Calu3 (cell line): ENCODE measurements at places on chromosomes 12 and 14.

GRCh38 chr12:54053751-54054741, at the start of gene HOXC4:
HOXC4 (plus strand) TSS chr12:54053835; CDS start chr12:54053923, 88 bp downstream.
- no peak within 1 kb of the TSS for H3K27ac ChIP-seq
- H3K36me3 ChIP-seq, result peaks cover 9% of the 10 kb centered on the region
- peaks cover 98% of the 10 kb centered on the region for H3K27me3 ChIP-seq
- no peak for DNase-seq
- no peaks in the 10 kb centered on the region for H3K4me1 ChIP-seq

DNA sequence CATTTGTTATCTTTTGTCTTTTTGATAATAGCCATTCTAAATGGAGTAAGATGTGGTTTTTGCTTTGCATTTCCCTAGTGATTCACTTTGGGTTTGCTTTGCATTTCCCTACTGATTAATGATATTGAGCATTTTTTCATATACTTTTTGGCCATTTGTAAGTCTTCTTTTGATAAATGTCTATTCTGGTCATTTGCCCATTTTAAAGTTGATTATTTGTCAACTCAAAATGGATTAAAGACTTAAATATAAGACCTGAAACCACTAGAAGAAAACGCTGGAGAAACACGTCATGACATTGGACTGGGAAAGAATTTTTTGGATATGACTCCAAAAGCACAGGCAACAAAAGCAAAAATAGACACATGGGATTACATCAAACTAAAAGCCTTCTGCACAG, 148.0 kb downstream of the APAF1 start:
- peaks cover 31% of the 10 kb centered on the region for H3K27me3 ChIP-seq
- no peaks in the 10 kb centered on the region for H3K4me1 ChIP-seq
- H3K36me3 ChIP-seq, result no peaks in the 10 kb centered on the region
- H3K4me3 ChIP-seq, result no peak overlapping the region
- H3K27ac ChIP-seq, result no peak overlapping the region

DNA sequence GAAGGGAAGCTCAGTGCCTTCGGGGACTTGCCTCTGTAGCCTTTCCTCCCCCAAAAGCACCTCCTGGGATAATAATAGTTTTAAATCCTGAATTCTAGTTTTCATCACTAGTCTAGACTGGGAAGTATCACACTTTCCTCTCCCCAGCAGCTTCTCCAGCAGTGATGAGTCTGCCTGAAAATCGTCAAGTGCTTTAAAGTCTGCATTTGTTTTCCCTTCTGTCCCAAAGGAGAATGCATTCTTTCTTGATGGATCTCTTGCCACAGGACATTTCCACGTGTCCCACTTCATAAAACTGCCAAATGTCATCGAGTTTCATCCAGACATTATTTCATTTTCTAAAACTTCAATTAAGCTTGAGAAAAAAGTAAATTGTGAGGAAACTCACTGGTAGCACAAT, 15.0 kb downstream of the CSRP2 start:
- peaks cover 4% of the 10 kb centered on the region for H3K36me3 ChIP-seq
- no peak overlapping the region for H3K27ac ChIP-seq
- no peak overlapping the region for H3K4me3 ChIP-seq
- no peak for DNase-seq

GRCh38 chr12:127083008-127083949, 1183.7 kb upstream of the TMEM132C start:
- H3K4me3 ChIP-seq, result peak overlapping the region; percentile 47
- H3K36me3 ChIP-seq, result no peaks in the 10 kb centered on the region
- H3K27ac ChIP-seq, result peak overlapping the region; percentile 35

GRCh38 chr14:104573930-104574329, 5.6 kb upstream of the C14orf180 start:
- H3K27ac ChIP-seq, result no peak overlapping the region
- H3K4me1 ChIP-seq, result peaks cover 7% of the 10 kb centered on the region
- no peak for DNase-seq

DNA sequence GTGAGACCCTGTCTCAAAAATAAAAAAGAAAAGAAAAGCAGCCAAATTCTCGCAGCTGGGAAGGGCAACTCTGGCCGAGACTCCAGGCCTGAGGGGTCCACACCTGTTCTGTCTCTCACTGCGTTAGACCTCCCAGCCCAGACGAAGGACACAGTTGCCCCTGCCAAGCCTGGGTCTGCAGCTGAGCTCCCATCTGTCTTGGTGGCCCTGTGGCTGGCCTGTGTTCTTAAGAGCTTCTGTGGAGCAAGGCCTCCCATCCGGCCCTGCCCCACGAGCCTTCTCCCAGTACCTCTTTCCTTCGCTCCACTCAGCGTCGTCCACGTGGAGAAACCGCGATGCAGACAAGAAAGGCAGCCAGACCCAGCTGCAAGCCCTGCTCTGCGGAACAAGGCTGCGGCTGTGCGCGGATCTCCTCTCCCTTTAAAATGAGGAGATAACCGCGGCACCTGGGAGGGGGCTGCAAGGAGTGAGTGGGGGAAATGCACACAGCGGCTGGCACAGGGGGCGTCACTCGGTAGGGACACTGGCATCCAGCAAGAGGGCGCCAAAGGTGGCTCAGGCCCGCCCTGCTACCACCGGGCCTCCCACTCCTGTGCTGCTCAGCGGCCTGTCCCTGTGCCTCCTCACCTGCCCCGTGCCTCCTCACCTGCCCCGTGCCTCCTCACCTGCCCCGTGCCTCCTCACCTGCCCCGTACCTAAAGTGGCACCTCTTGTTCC, 42.4 kb downstream of the LRRC74A start:
- no peak for DNase-seq
- H3K27ac ChIP-seq, result no peak overlapping the region
- peaks cover 10% of the 10 kb centered on the region for H3K4me1 ChIP-seq
- H3K36me3 ChIP-seq, result no peaks in the 10 kb centered on the region

DNA sequence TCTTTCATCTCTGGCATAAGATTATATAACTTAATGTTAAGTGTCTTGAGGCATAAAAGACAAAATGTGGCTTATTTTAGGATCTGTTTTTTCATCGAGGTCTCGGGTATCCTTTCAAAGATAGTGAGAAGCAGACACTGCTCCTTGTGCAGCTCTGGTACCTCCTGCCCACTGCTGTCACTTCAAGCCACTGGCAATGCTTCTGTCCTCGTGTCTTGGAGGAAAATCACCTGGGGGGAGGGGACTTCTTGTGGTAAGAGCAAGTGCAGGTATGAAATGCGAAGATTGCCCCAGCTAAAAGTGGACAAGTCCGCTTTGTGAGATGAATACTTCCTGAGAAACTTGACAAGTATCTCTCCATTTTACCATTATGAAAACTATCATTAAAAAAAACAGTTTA, 37.8 kb upstream of the DYNC1H1 start:
- no peak for DNase-seq
- no peak overlapping the region for H3K4me3 ChIP-seq
- H3K36me3 ChIP-seq, result peaks cover 7% of the 10 kb centered on the region
- H3K4me1 ChIP-seq, result no peaks in the 10 kb centered on the region
- H3K27ac ChIP-seq, result no peak overlapping the region
- H3K27me3 ChIP-seq, result no peaks in the 10 kb centered on the region

GRCh38 chr12:54448344-54448743, 25.1 kb downstream of the GTSF1 start:
- H3K4me1 ChIP-seq, result no peaks in the 10 kb centered on the region
- H3K4me3 ChIP-seq, result no peak overlapping the region
- H3K27me3 ChIP-seq, result peaks cover 13% of the 10 kb centered on the region
- no peaks in the 10 kb centered on the region for H3K36me3 ChIP-seq
- no peak overlapping the region for H3K27ac ChIP-seq

- no peaks in the 10 kb centered on the region for H3K27me3 ChIP-seq
- H3K36me3 ChIP-seq, result peaks cover 7% of the 10 kb centered on the region
- H3K4me3 ChIP-seq, result no peak overlapping the region
- peak overlapping the region; percentile 67 for H3K27ac ChIP-seq
- DNase-seq, result no peak
Measured at GRCh38 chr14:63897721-63898163, 44.9 kb downstream of the SYNE2 start.

DNA sequence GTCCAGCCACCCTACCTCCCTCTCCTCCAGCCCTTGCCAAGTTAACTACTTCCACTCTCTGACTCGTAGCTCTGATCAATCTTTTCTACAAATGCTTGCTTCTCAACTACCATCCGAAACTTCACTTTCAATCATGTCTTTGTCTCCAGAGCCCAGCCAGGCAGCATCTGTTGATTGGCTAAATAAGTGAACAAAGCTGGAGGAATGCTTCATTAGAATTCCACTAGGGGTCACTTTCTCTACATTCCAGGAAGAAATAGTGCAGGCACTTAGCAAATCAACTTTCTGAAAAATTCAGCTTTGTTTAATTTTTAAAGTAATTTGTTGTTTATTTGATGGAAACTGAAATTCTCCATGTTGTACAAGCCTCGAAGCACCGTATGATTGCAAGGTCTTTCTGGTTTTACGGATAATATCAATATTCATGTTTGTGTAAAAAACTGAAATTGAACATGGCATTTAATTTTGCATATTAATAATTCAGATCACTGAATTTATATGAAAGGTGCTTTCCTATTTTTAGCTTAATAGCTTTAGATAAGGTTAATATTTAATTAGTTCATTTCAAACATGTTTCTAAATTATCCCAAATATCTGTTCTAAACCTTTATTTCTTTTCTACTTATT, 32.4 kb upstream of the HELB start:
- no peak overlapping the region for H3K27ac ChIP-seq
- no peak overlapping the region for H3K4me3 ChIP-seq
- peak; percentile 25 for DNase-seq
- no peaks in the 10 kb centered on the region for H3K36me3 ChIP-seq
- no peaks in the 10 kb centered on the region for H3K4me1 ChIP-seq
- H3K27me3 ChIP-seq, result no peaks in the 10 kb centered on the region

DNA sequence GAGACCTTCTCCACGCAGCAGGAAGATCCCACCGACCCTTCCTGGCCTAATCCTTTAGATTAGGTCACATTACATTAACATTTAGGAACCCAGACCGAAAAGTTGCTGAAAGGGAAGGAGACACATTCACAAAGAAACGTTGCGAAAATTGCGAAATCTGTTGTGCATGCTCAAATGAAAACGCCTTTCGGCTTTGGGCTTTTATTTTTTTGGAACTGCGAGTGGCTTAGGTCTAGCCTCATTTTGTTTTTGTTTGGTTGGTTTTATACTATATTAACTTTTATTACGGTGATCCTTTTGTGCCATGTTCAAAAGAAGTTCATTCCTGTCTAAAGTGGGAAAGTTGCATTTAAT, 1.5 kb downstream of the MYF6 start:
- H3K27ac ChIP-seq, result no peak overlapping the region
- H3K4me3 ChIP-seq, result no peak overlapping the region
- no peaks in the 10 kb centered on the region for H3K4me1 ChIP-seq
- H3K27me3 ChIP-seq, result no peaks in the 10 kb centered on the region

- H3K27ac ChIP-seq, result no peak overlapping the region
- no peaks in the 10 kb centered on the region for H3K4me1 ChIP-seq
- no peak overlapping the region for H3K4me3 ChIP-seq
- H3K27me3 ChIP-seq, result no peaks in the 10 kb centered on the region
- DNase-seq, result no peak
- no peaks in the 10 kb centered on the region for H3K36me3 ChIP-seq
Measured at GRCh38 chr14:85619851-85620250, 89.9 kb downstream of the FLRT2 start.

DNA sequence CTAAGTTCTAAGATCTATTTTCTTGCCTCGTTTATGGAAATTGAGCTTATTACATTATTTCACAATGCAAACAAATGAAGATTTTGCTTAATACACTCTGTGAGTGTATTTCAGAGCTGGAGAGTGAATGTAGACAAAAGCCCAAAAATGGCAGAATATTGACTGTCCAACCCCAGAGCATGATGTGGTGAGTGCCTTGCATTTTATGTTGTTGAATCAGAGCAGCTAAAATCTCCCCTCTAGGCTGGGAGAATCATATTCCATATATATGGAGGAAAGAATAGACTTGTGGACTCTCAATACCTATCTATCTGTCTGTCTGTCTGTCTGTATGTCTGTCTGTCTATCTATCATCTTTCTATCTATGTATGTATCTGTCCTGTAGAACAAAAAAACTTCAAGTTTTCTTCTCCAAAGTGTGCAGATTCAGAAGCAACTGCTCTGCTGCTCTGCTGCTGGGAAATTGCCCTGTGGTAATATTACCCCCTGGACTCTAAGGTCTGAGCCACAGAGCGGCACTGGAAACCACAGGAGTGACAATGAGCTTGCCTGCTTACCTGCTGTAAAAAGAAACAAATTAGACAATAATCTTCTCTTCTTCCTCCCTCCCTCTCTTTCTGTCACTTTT, 209.4 kb upstream of the PRICKLE1 start:
- no peak overlapping the region for H3K4me3 ChIP-seq
- no peaks in the 10 kb centered on the region for H3K36me3 ChIP-seq
- peaks cover 22% of the 10 kb centered on the region for H3K4me1 ChIP-seq
- H3K27me3 ChIP-seq, result no peaks in the 10 kb centered on the region
- peak overlapping the region; percentile 21 for H3K27ac ChIP-seq

- H3K36me3 ChIP-seq, result peaks cover 8% of the 10 kb centered on the region
- no peaks in the 10 kb centered on the region for H3K27me3 ChIP-seq
- no peak overlapping the region for H3K4me3 ChIP-seq
- DNase-seq, result no peak
Measured at GRCh38 chr12:78931466-78931990, 67.0 kb downstream of the SYT1 start.

DNA sequence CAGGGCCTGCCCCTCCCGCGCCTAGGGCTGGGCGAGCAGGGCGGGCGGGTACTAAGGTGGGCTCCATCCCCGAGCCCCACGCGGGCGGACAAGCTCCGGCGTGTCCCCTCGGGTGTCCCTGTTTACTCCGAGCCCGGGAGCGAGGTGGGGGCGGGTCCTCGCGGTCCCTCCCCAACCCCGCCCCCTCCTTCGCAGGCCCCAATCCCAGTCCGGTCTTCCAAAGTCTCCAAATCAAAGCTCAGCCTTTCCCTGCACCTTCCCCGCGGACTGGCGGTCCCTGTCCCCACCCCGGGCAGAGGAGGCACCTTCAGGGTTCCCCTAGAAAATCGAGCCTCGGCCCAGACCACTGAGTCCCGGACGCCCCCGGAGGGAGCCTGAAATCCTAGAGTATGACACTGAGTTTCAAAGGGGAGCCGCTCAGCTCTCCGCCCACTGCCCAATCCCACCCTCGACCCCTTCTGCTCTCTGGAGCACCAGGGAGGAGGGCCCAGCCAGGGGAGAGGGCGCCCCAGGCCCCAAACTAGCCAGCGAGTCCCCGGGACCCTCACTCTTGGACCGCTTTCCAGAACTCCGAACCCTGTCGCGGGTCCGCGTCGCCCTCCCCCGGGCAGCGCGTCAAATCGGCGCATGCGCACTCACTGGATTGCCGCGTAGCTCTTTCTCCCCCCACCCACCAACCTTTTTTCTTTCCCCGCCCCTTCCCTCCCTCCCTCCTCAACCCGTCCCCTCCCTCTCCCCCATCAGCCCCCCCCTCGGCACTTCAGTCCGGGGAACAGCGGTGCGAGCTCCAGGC, at the start of gene LRP1:
Gene LRP1, plus strand, starts transcription at position 758 of the 793 bp plus-strand sequence. CDS start 482 bp downstream, outside the sequence.
- peak within 1 kb of the TSS; percentile 81 for H3K4me3 ChIP-seq
- H3K27me3 ChIP-seq, result peaks cover 55% of the 10 kb centered on the region
- peak; percentile 79 for DNase-seq
- H3K4me1 ChIP-seq, result no peaks in the 10 kb centered on the region

DNA sequence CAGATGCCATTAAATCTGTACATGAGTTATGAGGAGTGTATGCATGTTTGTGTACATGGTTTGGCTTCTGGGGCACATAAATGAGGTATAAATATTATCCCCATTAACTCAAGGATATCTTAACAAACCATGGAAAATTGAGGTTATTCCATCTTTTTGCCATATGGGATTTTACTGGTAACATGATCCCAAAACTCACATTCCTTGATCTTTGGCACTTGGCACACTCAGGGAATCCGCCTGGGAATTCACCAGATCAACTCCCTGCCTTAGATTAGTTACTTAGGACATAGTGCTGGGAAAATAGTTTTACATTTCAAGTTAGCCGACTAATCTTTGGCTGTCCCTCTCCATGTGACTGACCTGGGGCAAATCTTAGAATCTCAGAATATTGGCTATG, 16.9 kb downstream of the CDKN1B start:
- no peak overlapping the region for H3K4me3 ChIP-seq
- no peak overlapping the region for H3K27ac ChIP-seq
- peaks cover 39% of the 10 kb centered on the region for H3K4me1 ChIP-seq
- H3K36me3 ChIP-seq, result no peaks in the 10 kb centered on the region
- H3K27me3 ChIP-seq, result no peaks in the 10 kb centered on the region
- no peak for DNase-seq
